ENCODE measurements at places on chromosomes 16 and 17.

DNA sequence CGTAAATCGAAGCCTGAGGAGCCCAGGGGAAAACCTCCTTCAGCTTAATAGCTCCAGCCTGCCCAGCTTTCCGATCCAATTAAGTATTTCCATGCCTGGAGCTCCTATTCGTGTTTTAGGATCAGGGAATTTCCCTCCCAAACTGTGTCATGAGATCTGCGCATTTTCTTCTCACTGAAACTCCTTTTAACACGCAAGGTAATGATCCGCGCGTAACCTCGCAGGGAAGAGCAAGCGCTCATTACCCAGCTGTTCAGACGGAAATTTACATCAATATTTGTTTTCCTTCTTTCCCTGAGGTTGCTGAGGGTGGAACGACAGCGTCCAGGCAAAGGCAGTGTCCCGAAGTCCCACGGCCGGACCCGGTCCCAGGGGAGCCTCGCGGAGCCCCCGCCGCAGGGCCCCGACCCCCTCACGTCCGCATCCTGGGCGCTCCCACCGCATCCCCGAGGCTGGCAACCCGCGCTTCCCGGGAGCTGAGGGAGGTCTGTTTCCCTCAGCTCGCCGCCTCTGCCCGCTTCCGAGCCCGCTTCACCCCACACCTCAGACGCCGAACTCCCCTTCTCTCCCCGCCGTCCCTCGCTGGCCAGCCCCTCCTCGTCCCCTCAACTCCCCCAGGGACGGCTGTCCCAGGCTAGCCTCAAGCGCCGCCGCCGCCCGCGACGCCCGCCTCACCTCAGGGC is 415 bp downstream of the ABCA5 start:
- no peak for DNase-seq

- no peak for DNase-seq
These were observed 25.2 kb upstream of the ABCC3 start for GRCh38 chr17:50609380-50610074.

- DNase-seq, result no peak
These were observed 592.9 kb downstream of the MAF start for GRCh38 chr16:79007614-79008013.

DNA sequence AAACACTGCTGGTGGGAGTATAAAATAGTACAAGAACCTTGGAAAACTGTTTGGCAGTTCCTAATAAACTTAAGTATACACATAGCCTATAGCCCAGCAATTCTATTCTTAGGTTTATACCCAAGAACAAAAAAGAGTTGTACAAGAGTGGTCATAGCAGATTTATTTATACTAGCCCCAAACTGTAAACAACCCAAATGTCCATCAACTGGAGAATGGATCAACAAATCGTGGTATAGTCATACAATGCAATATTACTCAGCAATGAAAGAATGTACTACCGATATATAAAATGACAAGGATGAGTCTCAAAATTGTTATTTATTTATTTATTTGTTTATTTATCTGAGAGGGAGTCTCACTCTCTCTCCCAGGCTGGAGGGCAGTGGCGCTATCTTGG is 23.1 kb downstream of the GNGT2 start:
- DNase-seq, result no peak

- DNase-seq, result no peak
These were observed 202.4 kb downstream of the SEC14L1 start for GRCh38 chr17:77343031-77343800.

DNA sequence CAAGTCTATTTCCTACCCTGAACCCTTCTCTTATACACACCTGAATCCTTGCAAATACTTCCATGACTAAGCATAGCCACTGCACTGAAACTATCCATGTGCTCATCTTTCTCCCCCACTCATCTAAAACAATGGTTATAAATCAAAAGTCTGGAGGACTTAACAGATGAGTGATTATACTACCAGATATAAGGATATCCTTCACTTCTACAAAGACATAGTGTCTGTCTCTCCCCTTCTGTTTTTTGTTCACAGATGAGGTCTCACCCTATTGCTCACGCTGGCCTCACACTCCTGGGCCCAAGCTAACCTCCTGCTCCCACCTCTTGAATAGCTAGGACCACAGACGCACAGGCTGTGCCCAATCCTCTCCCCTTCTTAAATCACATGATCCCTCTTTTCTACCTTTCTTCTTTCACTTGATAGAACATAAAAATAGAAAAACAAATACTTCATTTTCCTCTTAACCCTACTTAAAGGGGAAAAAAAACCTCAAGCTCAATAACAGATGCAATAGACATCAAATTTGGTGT is 19.2 kb downstream of the CEP112 start:
- DNase-seq, result no peak

DNA sequence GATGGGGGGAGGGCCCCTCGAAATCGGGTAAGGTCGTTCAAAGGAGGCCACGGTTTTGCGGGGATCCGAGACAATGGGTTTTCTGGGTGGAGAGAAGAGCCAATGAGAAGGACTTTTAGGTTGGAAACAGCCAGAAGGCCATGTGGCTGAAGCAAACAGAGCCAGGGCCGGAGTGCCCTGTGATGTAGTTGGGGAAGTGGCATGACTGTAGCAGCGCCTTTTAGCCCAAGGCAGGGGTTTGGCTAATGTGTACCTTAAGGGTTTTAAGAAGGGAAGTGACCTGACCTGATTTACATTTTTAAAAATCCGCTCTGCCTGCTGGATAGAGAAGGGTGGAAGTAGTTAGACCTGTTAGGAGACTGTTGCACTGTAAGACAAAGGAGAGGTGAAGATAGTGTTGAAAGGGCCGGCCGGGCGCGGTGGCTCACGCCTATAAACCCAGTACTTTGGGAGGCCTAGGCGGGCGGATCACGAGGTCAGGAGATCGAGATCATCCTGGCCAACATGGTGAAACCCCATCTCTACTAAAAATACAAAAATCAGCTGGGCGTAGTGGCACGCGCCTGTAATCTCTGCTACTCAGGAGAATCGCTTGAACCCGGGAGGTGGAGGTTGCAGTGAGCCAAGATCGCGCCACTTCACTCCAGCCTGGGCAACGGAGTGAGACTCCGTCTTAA is 1.0 kb downstream of the LYRM1 start:
- no peak for DNase-seq

GRCh38 chr17:68868708-68869107 is 86.5 kb downstream of the ABCA8 start:
- no peak for DNase-seq

DNA sequence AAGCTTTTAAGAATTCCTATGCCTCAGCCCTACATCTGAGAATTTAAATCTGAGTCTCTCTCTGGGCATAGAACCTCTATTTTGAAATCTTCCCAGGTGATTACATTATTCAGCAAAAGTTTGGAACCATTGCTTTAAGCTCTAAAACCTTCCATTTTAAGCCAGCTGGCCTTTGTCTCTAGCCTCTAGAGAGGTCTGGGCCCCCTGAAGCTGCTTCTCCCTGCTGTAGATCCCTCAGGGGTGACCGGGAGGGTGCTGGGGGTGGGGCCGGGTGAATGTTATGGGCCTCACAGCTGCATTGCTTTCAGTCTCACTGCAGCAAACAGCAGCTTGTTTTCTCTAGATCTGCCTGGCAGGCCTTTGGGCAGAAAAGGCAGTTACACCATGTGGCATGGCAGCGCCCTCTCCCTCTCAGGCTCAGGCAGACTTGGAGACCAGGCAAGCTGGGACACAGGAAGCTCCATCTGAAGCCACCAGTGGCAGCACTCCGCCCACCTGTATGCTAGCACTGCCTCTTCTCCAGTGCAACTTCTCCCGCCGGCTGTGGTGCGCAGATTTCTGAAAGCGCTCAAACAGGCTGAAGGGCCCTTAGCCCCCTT is 66.3 kb downstream of the MPRIP start:
- DNase-seq, result no peak

GRCh38 chr16:12066823-12067222 is 90.3 kb downstream of the SNX29 start:
- no peak for DNase-seq

DNA sequence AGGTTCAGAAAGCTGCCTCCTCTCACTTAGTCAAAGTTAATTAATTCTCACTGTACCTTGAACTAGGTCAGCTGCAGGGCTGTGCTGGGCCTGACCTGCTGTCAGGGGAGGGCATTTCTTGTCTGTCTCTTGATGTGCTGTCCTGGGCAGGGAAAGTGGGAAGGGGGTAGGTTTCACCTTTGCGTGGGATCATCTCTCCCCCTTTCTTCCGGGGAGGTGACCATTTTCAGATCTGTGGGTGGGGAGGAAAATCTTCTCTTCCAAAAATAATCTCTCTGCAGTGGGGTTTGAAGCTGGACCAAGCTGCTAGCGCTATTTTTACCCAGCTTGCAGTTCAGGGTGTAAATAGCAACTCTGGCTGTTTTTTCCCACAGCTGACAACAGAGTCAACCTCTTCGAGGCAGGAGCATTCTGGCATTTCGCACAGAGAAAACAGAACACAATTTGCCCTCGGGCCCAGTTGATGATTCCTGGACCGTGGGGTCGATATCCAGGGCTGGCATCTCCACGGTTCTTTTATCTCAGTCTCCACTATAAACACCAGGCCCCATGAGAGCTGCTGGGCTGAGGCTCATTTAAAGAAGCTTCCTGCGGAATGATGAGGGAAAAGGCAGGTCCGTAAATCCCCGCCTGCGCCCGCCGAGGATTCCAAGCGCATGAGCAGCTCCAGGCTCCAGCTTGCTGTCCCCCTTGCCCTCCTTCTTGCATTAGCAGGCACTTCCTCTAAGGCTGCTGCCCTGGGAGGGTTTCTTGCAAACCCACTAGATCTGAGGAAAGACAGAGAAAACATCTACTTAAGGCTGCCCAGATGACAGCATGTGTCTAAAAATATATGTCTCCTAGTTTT is 93.9 kb downstream of the YPEL2 start:
- no peak for DNase-seq

DNA sequence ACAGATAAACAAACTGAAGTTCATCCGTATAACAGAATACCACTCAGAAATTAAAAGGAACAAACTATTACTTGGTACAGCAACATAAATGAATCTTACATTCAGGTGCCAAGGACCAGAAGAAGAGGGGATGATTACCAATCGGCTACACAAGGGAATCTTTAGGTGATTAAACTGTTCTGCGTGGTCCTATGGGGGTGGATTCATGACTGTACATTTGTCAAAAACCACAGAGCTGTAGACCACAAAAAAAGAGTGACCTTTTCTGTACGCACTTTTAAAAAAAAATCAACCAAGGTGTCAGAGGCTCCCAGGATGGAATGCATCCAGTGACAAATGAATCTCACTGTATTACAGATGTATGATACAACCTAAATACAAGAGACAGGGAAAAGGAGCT is 110.8 kb downstream of the CDYL2 start:
- no peak for DNase-seq

DNA sequence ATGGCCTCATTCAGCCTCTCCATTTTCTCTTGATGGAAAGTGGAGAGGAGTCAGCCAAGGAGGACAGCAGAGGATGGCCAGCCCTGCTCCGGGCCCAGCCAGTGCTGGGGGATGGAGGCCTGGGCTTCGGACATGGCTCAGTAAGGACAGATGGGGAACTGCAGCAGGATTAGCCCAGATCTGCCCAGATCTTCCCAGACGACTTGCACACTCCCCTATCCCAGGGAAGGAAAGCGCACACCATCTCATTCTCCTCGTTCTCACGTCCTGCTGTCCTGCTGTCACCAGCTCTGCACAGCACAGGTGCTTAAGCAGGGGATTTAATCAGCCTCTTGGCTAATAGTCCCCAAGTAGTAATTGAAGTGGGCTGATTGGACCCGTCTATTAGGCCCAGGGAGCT is 100.2 kb upstream of the SDK2 start:
- no peak for DNase-seq

DNA sequence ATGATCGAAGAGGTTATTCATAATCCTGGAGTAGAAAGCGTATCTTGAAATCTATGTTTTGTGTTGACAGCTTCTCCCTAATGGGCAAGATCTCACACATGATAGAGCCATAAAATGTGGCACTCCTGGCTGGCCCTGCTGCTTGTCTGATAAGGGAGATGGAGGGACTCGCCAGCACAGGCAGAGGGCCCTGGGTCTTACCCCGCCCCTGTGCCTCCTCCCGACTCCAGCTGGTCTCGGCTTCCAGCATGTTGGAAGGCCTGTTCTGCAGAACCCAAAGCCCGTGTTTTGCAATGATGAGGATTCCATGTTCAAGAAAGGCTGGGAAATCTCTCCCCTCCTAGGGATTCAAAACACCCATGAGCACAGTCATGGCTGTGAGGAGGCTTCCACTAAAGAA is 106.7 kb upstream of the SDK2 start:
- no peak for DNase-seq

GRCh38 chr16:11144122-11144521 is 111.9 kb downstream of the SOCS1 start:
- DNase-seq, result no peak

DNA sequence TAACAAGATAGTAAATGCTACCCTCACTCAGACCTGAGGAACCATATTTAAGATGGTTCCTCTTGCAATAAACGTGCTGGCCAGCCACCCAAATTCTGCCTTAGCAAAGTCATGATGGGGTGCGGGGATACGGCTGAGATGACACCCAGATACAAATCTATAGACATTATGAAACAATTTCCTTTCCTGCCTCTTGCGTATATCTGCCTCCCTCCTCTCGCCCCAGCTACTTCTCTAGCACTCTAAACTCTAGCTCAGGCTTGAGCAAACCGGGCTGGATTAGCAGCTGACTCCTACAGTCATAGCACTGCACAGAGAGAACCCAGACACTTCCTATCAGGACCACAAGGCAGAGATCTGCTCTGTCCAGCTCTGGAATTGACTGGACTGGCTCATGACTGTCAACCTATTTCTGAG is 22.3 kb downstream of the CD300LF start:
- no peak for DNase-seq

- DNase-seq, result no peak
These were observed 39.5 kb downstream of the SMARCE1 start for GRCh38 chr17:40608061-40608581.

GRCh38 chr17:80036715-80037477 is 454 bp downstream of the CCDC40 start:
- no peak for DNase-seq

GRCh38 chr17:76426853-76427252 is 26.1 kb downstream of the UBE2O start:
- DNase-seq, result no peak

DNA sequence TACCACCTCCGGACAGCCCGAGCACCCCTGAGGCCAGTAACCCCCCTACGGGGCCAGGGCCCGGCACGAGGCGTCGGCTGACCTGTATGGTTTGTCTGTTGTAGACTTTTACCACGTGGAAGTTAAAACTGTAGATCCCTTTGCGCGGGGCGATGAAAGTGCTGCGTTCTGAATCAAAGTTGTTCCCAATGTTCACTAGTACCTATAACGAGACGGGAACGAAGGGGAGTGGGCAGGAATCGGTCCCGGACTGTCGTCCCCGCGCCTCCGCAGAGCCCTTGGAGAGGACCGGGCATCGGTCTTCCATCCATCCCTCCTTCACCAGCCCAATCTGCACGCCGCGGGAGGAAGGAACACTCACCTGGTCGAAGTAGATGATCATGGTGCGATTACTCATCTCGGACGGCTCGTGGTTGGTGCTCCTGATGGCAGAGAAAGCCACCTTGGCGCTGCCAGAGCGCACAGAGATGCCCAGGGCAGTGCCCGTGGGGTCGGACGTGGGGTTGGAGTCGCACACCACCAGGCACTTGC is 732 bp downstream of the CBLN1 start:
- DNase-seq, result no peak

DNA sequence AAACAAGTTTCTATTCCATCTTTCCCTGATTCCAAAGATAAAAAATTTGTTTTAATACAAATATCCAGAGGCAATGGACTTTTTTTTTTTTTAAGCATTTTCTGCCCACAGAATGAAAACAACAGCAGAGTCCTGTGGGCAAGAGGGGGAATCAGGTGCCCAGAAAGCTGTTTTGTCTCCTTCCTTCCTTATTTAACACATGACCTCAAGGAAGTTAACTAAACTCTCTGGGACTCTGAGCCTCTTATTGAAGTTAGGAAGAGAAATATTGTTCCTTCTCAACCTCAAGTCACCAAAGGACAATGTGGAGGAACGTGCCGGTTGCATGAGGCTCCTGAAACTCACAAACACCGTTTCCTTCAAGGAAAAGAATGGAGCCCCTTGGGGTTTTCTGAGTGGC is 34.9 kb downstream of the LITAF start:
- DNase-seq, result no peak
